ENCODE measurements at places on chromosomes 1 and 21.

- H3K36me3 ChIP-seq, result no peaks in the 10 kb centered on the region
- no peak overlapping the region for H3K4me3 ChIP-seq
- no peaks in the 10 kb centered on the region for H3K4me1 ChIP-seq
- no peak overlapping the region for H3K27ac ChIP-seq
- no peak for DNase-seq
Measured at GRCh38 chr1:219160967-219161366, 12.7 kb upstream of the LYPLAL1 start.

DNA sequence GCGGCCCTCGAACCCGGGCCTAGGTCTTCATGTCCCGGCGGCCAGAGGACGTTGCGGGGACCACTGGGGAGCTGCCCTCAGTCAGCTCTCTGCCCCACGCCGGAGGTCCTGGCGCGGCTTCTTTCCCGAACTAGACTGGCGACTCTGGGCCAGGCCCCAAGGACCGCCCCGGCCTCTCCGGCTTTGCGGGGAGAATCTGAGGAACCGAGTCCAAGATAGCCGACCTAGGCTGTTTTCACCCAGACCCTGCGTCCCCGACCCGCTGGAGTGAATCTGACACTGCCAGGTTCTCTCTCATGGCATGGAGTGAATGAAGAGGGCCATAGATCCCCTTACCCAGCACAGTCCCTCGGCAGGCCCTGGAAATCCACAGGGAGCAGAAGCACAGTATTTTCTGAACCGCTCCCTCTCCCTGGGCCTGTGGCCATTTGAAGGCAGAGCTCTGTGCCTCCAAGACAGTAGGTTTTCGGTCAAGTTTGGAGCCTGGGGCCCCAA lies 9.9 kb upstream of the BARHL2 start:
- H3K36me3 ChIP-seq, result no peaks in the 10 kb centered on the region
- DNase-seq, result no peak
- peaks cover 5% of the 10 kb centered on the region for H3K4me1 ChIP-seq
- peaks cover 90% of the 10 kb centered on the region for H3K27me3 ChIP-seq
- H3K27ac ChIP-seq, result no peak overlapping the region

DNA sequence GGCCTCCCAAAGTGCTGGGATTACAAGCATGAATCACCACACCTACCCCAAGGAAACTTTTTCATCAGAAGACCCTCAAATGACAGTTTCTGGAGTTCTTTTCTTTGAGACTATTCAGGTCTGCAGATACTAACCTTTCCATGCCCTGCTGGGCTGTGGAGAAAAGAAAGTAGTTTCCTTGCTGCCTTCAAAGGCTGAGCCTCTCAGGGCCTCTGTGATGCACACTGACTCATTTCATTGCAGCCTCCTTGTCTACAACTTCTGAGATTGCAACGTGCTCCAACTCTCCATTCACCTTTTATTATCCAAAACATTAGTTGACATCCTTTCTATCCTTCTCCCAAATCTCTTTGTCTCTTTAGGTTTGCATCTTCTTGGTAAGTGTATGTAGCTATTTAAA lies 8.8 kb upstream of the SAMSN1 start:
- no peak overlapping the region for H3K27ac ChIP-seq
- DNase-seq, result no peak
- no peak overlapping the region for H3K4me3 ChIP-seq
- H3K4me1 ChIP-seq, result no peaks in the 10 kb centered on the region
- no peaks in the 10 kb centered on the region for H3K27me3 ChIP-seq
- H3K36me3 ChIP-seq, result no peaks in the 10 kb centered on the region

DNA sequence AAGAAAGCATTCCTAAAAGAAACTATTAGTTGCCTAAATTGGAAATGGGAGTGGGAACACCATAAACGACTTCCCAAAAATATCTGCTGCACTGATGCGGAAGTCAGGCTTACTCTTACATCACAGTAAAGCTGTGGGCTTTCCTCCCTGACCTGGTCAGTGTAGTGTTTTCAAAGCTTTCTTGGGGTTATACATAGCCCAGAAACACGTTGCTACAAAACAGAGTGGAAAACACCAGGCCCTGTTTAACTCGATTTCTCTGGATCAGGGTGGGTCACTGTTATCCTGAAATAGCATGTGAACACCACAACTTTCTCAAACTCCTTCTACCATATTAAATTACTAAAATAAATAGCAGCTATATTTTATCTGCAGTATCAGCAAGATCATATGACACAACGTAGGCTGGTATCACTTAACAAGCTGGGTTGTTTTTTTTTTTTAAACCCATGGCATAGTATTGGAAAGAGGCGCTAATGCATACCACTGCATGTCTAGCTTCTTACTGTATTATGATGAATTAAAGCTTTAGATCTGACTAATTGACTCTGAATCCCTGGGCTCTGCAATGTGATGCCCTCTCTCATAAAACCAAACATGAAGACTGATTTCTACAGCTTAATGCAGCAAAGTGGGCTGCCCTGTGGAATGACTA lies 184.6 kb downstream of the TGFB2 start:
- no peak for DNase-seq
- no peak overlapping the region for H3K27ac ChIP-seq
- H3K27me3 ChIP-seq, result no peaks in the 10 kb centered on the region
- H3K36me3 ChIP-seq, result no peaks in the 10 kb centered on the region

- H3K27me3 ChIP-seq, result no peaks in the 10 kb centered on the region
- H3K4me1 ChIP-seq, result no peaks in the 10 kb centered on the region
Measured at GRCh38 chr1:55420929-55421716, 206.0 kb upstream of the USP24 start.

GRCh38 chr1:113178522-113178921 lies 105.5 kb downstream of the LRIG2 start:
- H3K27me3 ChIP-seq, result no peaks in the 10 kb centered on the region
- H3K4me1 ChIP-seq, result no peaks in the 10 kb centered on the region
- no peak for DNase-seq
- H3K27ac ChIP-seq, result no peak overlapping the region

DNA sequence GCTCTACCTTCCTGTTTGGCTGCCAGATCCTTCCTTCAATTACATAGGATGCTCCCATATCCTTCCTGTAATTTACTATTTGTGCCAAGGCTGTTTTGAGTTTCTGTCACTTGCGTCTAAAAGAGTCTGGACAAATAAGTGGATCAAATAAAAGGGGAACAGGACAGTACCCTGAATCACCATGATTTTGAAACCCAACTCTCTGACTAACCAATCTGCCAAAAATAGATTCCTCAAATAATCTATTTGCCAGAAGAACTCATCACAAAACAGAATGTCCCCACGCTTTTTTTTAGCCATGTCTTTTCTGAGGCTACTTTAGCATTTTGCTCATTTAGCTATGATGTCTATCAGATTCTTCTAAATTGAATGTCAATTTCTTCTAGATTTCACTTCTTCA lies 392.6 kb downstream of the NTNG1 start:
- no peaks in the 10 kb centered on the region for H3K27me3 ChIP-seq
- no peaks in the 10 kb centered on the region for H3K4me1 ChIP-seq
- H3K36me3 ChIP-seq, result no peaks in the 10 kb centered on the region
- no peak overlapping the region for H3K27ac ChIP-seq

DNA sequence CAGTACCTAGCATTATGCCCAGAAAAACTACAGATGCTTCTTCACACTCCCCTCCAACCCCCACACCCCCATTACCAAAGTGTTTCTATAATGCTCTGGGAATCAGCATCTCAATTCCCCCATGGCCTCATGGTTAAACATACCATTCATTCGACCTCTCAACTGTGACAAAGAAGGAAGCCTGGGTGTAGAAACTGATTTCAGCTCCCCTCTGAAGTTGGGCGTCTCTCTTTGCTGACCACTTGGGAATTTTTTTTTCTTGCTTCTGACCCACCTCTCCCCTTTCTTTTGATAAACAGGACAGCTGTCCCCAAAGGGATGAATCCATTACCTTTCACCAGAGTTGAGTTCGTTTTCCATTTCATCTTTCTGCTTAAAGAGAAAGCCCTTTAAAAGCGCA lies 116.4 kb upstream of the HOOK1 start:
- H3K4me3 ChIP-seq, result no peak overlapping the region
- no peak for DNase-seq
- no peaks in the 10 kb centered on the region for H3K36me3 ChIP-seq
- no peaks in the 10 kb centered on the region for H3K27me3 ChIP-seq
- no peaks in the 10 kb centered on the region for H3K4me1 ChIP-seq

DNA sequence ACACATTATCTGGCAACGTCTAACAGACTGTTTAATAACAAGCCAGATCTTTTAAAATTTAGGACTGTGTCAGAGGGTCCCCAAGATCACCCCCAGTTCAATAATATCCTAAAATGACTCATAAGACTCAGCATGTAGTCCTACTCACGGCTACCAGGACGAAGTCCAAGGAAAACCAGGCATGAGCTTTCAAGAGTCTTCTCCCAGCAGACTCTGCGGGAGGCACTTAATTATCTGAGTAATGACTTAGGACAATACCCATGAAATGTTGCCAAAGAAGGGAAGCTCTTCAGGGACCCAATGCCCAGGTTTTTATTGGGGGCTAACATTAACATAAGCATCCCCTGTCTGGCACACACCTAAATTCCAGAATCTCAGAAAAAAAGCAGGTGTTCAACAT lies 7.0 kb downstream of the HFM1 start:
- no peak overlapping the region for H3K4me3 ChIP-seq
- no peaks in the 10 kb centered on the region for H3K4me1 ChIP-seq
- no peaks in the 10 kb centered on the region for H3K36me3 ChIP-seq
- H3K27ac ChIP-seq, result no peak overlapping the region
- no peak for DNase-seq

DNA sequence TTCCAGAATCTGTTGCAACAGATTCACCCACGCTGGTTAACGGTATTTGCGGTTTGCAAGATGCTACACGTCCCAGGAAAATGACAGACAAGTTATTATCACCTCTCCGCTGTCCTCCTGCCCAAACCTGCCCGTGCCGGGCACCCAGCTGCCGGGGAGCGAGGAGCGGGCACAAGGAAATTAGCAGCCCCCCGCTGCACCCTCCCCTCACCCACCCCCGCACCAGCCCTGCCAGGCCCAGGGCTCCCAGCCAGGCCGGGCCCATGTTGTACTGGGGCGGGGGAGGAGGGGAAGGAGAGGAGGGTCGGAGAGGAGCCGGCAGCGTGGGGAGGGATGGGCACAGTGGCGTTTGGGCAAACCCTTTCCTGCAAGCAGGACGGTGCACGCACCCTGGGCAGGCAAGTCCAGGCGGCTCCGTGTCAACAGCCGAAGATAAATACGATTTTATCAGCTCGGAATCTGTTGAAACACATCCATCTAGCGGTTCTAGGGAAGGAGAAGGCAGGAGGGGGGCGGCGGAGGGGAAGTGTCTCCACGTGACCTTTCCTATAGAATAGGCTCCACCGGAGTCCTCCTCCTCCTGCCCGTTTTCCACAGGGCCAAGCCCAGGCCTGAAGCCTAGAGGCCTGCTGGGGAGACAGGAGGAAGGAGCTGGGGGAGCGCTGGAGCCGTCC lies 35.1 kb upstream of the CCDC27 start:
- H3K36me3 ChIP-seq, result no peaks in the 10 kb centered on the region
- H3K27me3 ChIP-seq, result no peaks in the 10 kb centered on the region
- peaks cover 5% of the 10 kb centered on the region for H3K4me1 ChIP-seq
- no peak overlapping the region for H3K27ac ChIP-seq

- DNase-seq, result no peak
- no peak overlapping the region for H3K27ac ChIP-seq
- no peaks in the 10 kb centered on the region for H3K36me3 ChIP-seq
- H3K27me3 ChIP-seq, result no peaks in the 10 kb centered on the region
Measured at GRCh38 chr1:56444960-56445646, 134.3 kb downstream of the PLPP3 start.

DNA sequence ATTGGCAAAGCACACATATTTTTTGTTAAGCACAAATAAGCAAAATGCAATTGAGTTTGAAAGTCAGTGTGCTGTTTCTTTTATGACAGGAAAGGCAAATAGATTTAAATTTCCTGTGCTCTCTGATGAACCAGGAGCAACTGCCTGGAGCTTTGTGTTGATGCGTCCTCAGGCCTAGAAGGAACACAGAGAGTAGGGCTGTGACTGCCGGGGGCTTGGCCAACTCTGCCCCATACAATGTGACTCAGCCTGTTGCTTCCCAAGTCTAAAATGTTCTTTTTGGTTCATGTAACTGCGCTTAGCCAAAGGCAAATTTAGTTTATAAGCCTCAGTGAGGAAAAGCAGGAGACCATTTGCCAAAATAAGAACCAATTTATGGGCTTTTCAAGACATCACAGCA lies 37.5 kb downstream of the TOR1AIP2 start:
- no peaks in the 10 kb centered on the region for H3K4me1 ChIP-seq
- H3K4me3 ChIP-seq, result no peak overlapping the region
- DNase-seq, result no peak
- H3K36me3 ChIP-seq, result no peaks in the 10 kb centered on the region
- H3K27ac ChIP-seq, result no peak overlapping the region

- DNase-seq, result no peak
- H3K36me3 ChIP-seq, result no peaks in the 10 kb centered on the region
- no peak overlapping the region for H3K27ac ChIP-seq
- no peaks in the 10 kb centered on the region for H3K4me1 ChIP-seq
Measured at GRCh38 chr1:106249365-106249764, 807.1 kb upstream of the PRMT6 start.

GRCh38 chr1:29409616-29410015 lies 173.3 kb downstream of the PTPRU start:
- no peaks in the 10 kb centered on the region for H3K27me3 ChIP-seq
- no peak for DNase-seq
- no peaks in the 10 kb centered on the region for H3K36me3 ChIP-seq

DNA sequence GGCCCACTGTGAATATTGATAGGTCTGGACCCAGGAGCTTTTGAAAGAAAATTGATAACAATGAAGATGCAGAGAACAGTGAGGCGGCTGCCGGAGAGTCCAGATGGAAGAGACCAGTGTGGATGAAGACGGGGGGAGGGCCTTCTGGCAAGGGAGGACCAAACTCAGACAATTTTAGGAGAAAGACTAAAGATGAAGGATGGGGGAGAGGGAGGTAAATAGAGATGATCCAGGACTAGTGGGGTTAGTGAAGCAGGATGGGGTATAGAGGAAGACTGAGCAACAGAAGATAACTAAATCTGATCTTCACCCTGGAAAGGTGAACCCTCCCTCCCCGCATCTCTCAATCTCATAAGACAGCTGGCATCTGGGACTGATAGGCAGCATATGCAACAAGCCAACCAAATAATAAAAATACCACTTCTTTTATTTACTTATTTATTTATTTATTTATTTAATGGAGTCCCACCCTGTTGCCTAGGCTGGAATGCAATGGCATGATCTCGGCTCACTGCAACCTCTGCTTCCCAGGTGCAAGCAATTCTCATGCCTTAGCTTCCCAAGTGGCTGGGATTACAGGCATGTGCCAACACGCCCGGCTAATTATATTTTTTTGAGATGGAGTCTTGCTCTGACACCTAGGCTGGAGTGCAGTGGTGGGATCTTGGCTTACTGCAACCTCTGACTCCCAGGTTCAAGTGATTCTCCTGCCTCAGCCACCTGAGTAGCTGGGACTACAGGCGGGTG lies 10.5 kb downstream of the EIF3I start:
- H3K4me1 ChIP-seq, result no peaks in the 10 kb centered on the region
- H3K36me3 ChIP-seq, result peaks cover 23% of the 10 kb centered on the region
- no peak overlapping the region for H3K4me3 ChIP-seq

- no peak for DNase-seq
- H3K4me3 ChIP-seq, result no peak overlapping the region
- H3K27me3 ChIP-seq, result no peaks in the 10 kb centered on the region
- no peak overlapping the region for H3K27ac ChIP-seq
- no peaks in the 10 kb centered on the region for H3K36me3 ChIP-seq
Measured at GRCh38 chr1:172946814-172947507, 103.8 kb downstream of the TNFSF18 start.
